ENCODE measurements at places on chromosomes 2 and 18. TPM values are rescaled to one million over a fixed set of nuclear protein-coding genes. Genes with fewer than 3 reads are reported as not detected.

Gene SLC16A14
- total RNA-seq: 2.9 TPM

Gene DYSF
- 0.13 TPM for total RNA-seq

Gene NAT8
- total RNA-seq: not detected

Gene LTBP1
- 0.07 TPM for total RNA-seq

Gene NBAS
- total RNA-seq: 40.1 TPM
